ENCODE measurements at places on chromosomes 13 and 19. TPM values are rescaled to one million over a fixed set of nuclear protein-coding genes. Genes with fewer than 3 reads are reported as not detected.

Gene ZNF723
- not detected for total RNA-seq

Gene MYADM
- total RNA-seq = 107 TPM

Gene NBEA
- total RNA-seq = 0.45 TPM

Gene SLC25A41
- total RNA-seq = 0.42 TPM

Gene CEACAM19
- total RNA-seq = not detected

Gene KLK4
- total RNA-seq = not detected

Gene TEX26
- not detected for total RNA-seq
